ENCODE measurements at places on chromosomes 13 and 19.

DNA sequence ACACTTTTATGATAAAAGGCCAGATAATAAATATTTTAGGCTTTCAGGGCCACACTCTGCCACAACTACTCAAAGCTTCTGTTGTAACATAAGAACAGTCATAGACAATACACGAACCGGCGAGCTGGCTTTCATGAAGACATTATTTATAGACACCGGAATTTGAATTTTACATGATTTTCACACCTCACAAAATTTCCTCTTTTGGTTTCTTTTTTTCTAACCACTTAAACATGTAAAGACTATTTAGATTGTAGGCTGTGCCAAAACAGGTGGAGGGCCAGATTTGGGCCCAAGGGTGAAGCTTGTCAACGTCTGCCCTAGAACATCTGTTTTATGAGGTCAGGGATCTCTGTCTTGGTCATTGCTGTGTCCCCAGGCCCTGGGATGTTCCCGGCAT, 29.7 kb upstream of the FXYD3 start:
- no peak for DNase-seq

DNA sequence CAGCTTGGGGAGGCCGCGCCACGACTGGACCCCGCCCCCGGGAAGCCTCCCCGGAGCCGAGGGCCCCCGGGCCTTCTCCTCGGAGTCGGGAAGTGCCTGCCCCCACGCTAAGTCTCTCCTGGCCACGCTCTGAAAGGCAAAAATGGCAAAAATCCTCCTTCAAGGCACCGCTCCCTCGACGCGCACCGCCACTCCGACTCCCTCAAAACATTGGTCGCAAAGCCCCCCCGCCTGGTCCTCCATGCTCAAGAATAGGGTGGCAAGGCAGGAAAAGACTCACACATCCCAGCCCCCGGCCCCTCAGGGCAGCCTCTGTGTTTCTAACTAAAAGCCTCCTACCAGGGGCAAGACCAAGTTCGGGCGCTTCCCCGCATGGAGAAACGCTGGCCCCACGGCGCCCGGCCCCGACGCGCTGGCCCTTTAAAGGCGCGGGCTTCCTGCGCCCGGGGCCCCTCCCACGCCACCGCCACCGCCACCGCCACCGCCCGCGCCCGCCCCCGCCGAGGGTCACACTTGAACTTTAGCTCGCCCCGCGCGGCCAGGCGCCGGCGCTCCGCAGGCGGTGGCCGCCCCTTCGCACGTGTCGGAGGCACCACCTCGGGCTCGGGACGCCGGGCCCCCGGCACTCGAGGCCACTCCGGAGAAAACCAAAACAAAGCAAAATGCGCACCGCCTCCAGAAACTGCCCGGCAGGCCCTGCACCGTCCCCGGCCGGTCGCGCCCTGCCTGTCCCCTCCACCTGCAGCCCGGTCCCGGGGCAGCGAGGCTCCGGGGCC, 1.9 kb downstream of the FOXO1 start:
- no peak for DNase-seq

DNA sequence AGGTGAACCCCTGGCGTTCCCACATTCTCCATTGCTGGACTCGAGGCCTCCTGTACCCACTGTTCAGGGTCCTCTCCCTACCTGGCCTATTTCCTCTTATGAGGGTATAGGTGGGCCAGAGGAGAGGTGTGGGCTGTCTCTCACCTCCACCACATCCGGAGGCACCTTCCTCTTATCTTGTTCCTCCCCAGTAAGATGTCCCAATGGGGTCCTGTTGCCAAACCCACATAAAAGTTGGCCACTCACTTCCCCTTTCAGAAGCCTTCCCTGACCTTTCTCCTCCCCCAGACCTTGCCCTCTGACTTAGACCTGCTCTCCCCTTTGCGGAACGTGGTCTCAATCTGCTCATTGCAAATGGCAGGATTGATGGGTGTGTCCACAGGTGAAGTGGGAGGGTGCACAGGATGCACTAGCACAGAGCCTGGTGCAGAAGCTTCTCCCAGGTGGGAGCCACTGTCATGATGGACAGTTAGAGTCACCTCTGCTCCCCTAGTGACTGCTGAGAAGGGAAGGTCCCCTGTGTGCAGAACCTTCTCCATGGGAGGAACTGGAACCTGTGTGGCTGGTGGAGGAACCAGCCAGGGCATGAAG, 1.3 kb downstream of the CYP4F3 start:
- no peak for DNase-seq

- no peak for DNase-seq
Observed at GRCh38 chr13:100604918-100605710, 16.5 kb upstream of the GGACT start.

- DNase-seq, result no peak
Observed at GRCh38 chr19:14528419-14529253, 758 bp upstream of the TECR start.

DNA sequence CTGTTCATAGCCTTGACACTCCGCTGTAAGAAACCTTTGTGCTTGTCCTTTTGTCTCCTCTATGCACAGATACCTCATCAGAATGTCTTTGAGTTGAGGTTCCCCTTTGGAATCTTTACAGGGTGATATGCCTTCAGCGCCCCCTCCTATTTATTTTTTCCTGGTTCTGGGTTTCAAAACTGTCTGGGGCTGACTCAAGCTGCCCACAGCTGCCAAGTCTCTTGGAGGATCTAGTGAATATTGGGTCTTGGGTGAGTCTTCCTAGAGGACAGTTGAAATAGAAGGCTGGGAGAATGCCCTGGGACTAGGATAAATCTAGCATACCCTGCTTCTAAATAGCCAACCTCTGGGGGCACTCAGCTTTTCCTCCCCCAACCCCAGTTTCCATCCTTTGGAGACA, 930 bp downstream of the ZNF136 start:
- no peak for DNase-seq

DNA sequence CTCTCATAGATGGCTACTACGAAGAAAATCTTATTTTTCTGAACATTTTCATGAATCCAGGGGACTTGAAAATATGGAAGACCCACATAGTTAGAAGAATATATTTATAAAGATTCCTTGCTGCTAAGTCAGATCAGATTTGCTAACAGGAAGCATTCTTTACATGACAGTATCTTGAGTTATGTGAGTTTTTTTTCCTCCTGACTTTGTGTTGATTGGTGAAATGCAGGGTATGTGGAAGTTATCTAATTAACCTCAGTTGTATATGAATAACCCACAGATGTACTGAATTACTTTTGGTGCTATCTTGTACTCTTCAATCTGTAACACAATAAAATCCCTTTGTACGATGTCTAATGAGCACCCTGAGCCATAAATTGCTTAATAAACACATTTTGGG, 53.8 kb downstream of the ESD start:
- DNase-seq, result no peak

DNA sequence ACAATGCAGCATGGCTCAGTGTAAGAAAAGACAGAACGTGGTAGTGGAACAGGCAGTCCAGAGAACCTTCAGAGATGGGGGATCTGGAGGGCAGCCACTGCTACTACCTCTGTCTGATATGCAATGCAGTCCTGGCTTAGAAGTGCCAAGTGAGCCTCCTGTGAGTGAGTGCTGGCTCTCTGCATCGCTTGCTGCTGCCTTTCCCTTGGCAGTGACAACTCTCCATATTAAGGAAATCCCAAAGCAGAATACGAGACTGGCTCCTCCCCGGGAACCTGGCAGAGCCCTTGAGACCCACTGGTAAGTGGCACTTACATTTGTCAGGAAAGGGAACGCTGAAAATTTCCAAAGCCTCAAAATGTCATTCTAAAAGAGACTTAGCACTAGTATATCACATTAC, 7.5 kb downstream of the DOCK9 start:
- DNase-seq, result no peak

DNA sequence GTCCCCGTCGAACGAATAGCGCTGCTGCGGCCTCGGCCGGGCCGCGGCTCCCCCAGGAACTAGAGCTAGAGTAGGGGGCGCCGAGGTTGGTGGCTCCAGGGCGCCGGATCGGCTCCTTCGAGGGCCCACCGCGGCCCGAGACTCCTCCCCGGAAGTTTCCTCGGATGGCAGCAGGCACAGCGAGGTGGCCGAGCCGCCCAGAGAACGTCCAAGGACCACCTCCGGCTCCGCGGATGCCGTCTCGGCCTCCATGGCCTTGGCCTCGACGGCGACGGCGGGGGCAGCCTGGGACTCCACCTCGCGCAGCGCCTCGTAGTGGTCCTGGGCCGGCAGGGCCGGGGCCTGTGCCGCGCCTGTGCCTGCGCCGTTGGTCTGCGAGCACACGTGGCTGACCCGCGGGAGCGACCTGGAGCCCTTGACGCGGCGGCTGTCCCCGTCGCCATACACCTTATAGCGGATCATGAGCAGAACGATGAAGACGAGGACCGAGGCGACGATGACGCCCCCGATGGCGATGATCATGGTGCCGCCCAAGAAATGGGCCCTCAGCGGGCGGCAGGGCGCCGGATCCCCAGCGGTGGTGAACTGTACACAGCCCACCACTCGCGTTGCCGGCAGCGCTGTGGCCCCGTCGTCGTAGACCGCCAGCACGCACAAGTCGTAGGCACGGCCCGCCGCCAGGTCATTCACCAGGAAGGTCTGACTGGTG, 11.8 kb downstream of the IFNL1 start:
- no peak for DNase-seq

GRCh38 chr19:10836479-10837330, 693 bp upstream of the TMED1 start:
- DNase-seq, result peak; percentile 85

DNA sequence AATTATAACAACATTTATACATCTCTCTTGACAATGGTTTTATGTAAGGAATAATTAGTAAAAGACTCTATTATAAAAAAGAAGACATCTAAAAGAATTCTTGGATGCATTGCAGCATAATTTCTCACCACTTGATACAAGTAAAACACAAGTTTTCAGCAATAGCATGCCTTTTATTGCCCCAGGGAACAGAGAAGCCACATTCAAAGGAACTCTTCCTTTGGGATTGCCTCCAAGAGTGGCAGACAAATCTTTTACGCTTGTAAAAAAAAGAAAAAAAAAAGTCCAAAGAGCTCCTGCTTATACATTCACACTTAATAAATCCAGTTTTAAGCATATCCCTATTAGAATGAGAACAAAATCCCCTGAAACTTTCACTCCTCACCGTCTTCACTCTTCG, 2357.8 kb upstream of the PCDH20 start:
- no peak for DNase-seq

GRCh38 chr19:2823646-2824045, 4.0 kb downstream of the ZNF554 start:
- DNase-seq, result no peak

DNA sequence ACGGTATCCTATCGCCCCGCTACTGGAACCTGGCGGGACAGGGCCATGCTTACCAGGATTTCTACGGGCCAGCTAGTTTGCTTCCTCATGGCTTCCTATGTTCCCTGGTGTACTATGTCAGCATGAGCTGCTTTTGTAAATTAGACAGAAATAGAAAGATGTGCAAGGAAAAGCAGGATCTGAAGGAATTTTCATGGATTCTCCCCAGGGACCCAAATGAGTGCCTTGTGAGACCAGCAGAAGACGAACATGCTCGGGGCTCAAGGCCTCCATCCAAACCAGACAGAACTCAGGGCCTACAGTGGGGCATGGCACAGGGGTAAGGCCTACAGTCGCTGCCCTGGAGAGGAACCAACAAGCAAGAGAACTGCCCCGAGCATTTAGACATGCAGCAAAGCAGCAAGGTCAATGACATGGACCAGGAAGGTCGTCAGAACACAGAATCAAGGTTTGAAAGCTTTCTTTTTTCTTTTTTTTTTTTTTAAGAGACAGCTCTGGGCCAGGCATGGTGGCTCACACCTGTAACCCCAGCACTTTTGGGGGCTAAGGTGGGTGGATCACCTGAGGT, 17.3 kb downstream of the EPS15L1 start:
- DNase-seq, result no peak

- DNase-seq, result no peak
Observed at GRCh38 chr19:14673088-14673487, 1.6 kb downstream of the ADGRE3 start.

GRCh38 chr13:105579821-105580710, 955.4 kb downstream of the EFNB2 start:
- DNase-seq, result no peak

DNA sequence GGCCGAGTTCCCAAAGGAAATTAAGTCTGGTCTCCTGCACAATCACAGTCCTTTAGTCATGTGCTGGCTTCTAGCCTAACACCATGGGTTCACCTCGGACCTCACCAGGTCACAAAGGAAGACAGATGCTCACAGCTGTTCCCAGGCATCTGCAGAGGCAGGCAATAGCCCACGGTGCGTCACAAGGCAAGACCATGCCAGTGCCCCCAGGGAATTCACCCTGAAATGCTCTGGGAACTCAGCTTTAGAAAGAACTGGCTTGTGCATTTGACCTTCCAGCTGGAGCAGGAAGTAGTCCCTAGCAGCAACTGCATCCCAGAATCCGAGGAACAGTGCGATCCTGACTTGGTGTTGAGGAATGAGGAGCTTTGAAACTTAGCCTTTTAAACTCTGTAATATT, 96.8 kb upstream of the WASF3 start:
- DNase-seq, result no peak

- no peak for DNase-seq
Observed at GRCh38 chr13:52975161-52975560, 53.5 kb upstream of the OLFM4 start.

DNA sequence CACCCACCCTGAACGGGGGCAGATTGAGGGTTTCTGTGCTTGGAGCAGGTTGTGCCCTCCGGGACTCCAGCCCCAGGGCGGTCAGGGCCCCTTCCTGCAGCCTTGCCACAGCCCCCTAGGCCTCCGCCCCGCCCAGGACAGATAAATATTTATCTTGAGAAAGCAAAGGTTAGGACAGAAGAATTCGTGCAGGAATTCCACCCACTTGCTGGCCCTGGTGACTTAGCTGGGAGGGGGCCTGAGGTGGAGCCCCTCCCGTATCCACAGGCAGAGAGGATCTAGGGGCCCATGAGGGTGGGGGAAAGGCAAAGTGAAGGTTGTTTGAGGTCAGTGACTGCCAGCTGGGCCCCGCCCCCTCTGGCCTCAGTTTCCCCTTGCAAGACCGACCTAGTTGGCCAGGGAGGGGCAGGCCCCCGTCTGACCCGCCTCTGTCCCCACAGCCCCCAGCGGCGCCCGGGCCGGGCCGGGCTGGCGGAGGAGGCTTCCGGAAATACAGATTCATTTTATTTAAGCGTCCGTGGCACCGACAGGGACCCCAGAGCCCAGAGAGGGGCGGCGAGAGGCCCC, 5.2 kb downstream of the MIDN start:
- DNase-seq, result no peak

Measured in HCT116 (cell line).